Stromal cell of bone marrow (primary cell): ENCODE measurements at places on chromosomes 6 and 20.
A peak's percentile ranks its signal among the peaks of the same experiment; 100 is the strongest.

GRCh38 chr20:46688151-46689081 is 828 bp downstream of the TP53RK start:
- DNase-seq: no peak

- DNase-seq: no peak
Observed at GRCh38 chr6:104526376-104526775, 333.3 kb downstream of the HACE1 start.

GRCh38 chr6:38493931-38494547 is 145.7 kb downstream of the BTBD9 start:
- peak; percentile 48 for DNase-seq

DNA sequence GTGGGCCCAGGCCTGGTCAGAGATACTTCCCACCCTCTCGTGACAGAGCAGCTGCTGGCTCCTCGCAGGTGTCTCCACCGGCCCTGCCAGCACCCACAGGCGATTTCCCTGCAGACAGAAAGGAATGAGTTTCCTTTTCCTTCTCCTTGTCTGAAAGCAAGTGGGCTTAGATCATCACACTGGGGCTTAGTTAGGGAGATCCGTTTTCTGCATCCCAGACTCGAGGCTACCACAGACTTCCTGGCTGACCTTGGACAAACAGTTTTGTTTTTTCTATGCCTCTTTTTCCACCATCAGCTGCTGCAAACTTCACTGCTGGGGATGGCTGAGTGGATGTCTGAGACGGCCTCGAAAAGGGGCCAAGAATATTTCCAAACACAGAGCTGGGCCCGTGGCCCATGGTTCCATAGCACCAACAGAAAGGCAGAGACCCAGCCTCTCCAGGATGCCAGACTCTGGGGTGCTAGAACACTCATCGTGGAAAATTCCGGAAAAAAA is 86.5 kb downstream of the BANF2 start:
- peak; percentile 61 for DNase-seq

DNA sequence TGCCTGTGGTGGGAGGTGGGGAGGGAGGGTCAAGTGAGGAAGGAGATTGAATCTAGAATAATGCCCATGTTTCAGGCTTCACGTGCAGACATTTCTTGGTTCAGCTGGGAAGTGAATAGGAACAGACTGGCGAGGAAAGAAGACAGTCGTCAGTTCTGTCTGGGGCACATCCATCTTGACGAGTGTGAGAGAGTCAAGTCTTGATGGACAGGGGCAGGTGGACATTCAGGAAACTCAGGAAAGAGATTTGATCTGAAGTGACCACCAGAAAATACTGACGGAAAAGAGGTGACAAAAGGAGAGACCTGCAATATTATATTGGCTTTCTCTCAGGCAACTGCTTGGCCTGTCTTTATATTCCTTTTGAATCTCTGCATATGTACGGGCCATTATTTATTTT is 68.6 kb downstream of the ESR1 start:
- DNase-seq: no peak

GRCh38 chr6:29705389-29706231 is 17.6 kb upstream of the HLA-F start:
- peak; percentile 39 for DNase-seq

GRCh38 chr6:156880913-156881312 is 103.7 kb downstream of the ARID1B start:
- DNase-seq: no peak

DNA sequence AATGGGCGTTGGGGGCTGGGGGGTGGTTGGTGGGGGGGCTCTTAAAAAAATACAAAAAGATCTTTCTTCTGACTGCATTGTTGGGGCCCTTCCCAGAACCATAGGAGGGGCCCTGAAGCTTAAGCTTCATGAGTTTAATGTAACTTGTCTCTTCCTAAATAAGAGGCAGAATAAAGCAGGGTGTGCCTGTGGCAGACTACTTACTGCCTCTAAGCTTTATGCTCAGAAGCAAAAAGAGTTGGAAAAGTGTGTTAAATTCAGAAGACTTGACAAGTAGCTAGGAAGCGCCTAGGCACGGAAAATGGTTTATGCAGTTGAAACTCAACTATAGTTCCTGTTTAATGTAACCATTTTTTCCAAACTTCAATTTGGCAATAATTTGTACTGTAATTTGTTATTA is 44.5 kb downstream of the TIAM2 start:
- no peak for DNase-seq

- no peak for DNase-seq
Observed at GRCh38 chr6:83838727-83839126, 14.4 kb upstream of the RIPPLY2 start.
